ENCODE measurements at places on chromosomes 2 and 18. TPM values are rescaled to one million over a fixed set of nuclear protein-coding genes. Genes with fewer than 3 reads are reported as not detected.

DNA sequence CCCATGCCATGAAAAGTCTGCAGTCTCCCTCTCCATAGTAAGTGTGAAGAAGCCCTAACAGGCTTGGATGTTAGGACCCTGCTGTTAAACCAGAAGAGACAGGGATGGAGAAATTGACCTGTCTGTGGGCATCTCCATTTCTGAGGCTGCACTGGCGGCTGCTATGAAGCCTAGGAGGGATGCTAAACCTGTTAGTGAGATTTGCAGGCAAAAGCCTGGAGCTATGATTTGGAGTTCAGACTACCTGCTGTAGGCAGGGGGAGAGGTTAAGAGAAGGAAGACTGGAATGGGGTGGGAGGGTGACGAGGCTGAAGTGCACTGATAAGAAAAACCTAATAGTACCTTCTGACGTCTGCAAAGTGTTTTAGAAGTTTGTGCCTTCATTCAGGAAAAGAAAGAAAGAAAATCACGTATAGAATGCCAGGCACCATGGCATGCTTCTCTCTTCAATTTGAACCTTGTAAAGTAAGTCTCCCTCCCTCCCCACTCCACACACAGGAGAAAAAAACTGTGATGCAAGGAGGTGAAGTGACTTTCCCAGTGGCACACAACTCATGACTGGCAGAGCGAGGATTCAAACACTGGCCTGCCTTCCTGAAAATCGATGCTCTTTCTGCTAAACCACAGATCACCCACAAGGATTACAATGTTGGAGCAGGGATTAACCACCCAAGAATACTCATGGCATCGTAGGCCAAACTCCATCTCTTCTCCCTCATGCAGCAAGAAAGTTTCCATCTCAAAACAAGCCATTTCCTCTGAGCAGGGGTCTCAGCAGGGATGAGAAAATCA is 98.5 kb upstream of the PKDCC start:
- no peak for DNase-seq

- no peak for DNase-seq
Measured at GRCh38 chr2:145090841-145091761, 571.2 kb upstream of the ZEB2 start.

DNA sequence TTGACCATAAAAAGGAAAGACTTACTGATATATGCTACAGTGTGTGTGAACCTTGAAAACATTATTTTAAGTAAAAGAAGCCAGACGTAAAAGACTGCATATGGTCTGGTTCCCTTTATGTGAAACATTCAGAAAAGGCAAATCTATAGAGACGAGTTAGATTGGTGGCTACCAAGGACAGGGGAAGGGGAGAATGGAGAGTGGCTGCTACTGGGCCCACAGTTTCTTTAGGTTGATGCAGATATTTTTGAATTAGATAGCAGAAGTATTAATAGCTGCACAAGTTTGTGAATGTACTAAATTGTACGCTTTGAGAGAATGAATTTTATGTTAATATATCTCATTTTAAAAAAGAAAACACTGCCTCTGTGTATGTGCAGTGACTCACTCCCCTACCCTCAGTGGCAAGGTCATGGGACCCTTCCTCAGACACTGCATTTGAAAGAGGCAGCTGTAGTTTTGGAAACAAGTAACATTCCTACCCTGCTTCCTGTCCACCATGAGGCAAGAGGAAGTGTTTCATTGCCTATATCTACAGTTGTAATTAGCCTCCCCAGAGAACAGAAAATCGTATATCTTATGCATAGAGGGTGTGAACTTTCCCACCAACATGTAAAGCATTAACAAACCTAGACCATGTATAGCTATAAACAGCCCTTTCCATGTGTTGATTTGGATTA is 29.8 kb upstream of the ARMC9 start:
- no peak for DNase-seq

GRCh38 chr2:62205554-62205953 is 9.6 kb downstream of the B3GNT2 start:
- DNase-seq, result no peak

Gene PAX3
- not detected for polyA plus RNA-seq

DNA sequence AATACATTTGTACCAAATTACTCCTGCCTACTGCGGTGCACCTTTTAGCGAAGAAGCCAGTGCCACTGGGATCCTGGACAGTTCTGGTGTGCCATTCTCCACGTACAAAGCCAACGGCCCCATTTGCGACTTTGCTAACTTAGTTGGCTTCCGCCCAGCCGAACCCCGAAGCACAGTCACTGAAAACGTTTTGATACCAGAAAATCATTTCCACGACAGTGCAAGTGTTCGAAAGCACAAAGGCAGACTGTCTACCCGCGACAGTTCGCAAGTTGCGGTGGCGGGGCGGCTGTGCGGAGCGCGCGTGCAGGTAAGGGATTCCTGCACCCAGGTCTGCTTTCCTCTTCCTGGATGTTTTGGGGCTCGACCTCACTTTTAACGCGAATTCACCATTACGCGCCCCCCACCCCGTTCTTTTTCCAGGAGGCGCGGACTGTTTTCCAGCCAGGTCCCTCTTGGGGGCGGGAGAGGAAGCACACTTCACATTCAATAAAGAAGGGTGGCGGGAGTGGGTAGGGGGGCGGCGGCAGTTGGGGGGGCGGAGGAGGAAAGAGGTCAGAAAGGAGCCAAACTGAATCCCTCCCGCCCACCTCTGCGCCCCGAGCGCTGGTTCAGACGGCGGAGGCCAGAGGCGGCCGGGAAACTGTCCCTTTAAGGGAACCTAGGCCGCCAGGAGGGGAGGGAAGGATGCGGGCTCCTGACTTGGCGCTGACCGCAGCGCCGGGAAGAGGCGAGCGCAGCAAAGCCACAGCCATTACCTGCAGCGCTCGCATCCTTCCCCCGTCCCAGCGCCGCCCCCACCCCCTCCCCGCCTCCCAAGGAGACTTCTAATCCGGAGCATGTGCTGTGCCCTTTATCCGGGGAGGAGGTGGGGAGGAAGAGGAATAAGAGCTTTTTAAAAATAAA is 107.4 kb upstream of the KCTD1 start:
- no peak for DNase-seq

Measured in AG04450 (cell line).